ENCODE measurements at places on chromosomes 3 and 15.

DNA sequence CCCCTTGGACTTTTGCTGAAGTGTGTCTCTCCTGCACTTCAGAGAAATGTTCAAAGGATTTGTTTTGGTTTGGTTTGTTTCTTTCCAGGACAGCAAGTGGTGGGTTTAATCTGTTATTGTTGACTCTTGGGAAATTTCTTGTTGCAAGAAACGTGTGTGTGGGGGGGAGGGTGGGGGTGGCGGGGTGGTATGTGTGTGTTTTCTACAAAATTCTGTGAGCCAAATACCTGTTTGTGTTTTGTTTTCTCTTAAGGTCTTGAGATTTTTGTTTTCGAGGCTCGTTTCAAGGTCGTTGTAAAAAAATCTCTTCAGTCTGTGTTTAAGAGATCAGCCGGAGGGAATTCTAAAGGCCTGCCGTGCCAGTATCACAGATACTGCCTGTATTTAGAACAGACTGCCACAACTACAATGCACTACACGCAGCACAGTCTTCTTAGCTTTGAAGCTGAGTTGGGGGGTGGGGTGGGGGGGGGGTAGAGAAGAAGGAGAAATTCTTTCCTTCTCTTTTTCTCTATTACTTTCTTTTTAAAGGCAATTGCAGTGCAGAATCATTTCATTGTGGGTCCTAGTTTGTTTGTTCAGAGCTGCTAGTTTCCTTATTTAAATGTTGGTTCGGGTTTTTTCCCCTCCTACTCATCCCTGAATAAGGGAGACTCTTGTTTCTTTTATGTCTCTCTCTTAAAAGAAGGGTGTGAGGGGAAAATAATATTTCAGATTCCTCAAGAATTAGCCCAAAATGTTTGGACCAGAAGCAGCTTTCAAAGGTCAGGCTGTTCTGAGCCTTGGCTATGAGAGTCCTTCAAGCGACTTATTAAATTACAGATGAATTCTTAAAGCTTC, 1.4 kb upstream of the BCL6 start:
- no peak for DNase-seq

- DNase-seq, result no peak
Measured at GRCh38 chr3:79005084-79005483, 762.7 kb downstream of the ROBO1 start.

GRCh38 chr3:161510510-161511260, 14.1 kb downstream of the OTOL1 start:
- DNase-seq, result no peak

GRCh38 chr3:194686816-194687637, 1.3 kb downstream of the FAM43A start:
- DNase-seq, result no peak

GRCh38 chr3:40321818-40322217, 12.3 kb downstream of the EIF1B start:
- DNase-seq, result no peak

DNA sequence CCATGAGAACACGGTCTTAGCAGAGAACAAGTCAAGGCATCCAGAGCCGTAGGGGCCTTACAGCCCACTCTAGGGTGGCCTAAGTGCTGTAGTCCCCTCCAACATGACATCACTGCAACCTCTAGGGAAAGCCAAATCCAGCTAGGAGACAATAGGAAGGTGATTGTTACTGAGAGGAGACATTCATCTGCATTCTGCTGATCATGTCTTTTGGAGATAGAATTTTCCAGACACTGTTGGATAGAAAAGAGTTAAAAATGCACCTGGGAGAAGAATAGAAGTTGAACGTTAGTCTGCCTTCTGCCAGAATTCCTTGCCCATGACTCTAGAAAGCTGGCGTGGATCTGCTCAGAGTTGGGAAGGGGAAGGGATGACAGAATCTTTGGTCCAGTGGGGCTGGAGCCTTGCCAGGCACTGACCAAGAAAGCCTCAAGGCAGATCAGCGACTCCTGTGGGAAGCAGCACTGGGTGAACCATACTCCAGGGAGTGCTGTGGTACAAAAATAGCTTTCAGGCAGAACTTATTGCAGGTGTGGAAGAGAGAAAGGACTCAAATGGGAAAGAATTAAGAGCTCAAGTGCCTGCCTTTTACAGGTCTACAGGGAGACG, 44.8 kb upstream of the RAF1 start:
- no peak for DNase-seq

DNA sequence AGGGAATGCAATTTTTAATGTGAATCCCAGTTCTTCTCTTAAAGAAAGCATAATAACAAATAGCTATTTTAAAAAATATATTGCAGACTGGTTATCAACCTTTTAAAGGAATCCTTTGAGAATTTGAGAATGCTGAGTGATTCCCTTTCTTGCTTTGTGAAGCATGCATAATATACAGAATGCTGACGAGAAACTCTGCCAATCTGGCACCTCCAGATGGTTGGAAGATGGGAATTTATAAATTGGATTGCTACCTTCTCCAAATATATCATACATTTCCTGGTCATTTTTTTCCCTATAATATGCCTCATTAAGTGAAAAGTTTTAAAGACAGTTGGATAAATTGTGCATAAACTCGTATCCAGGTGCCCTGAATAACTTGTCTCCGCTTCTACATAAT, 333.9 kb upstream of the ARPP21 start:
- no peak for DNase-seq

- DNase-seq, result no peak
Measured at GRCh38 chr3:27746838-27747237, 24.7 kb upstream of the EOMES start.

Measured in epithelial cell of prostate (primary cell).